BE2C (cell line): ENCODE measurements at places on chromosomes 1 and 21.

DNA sequence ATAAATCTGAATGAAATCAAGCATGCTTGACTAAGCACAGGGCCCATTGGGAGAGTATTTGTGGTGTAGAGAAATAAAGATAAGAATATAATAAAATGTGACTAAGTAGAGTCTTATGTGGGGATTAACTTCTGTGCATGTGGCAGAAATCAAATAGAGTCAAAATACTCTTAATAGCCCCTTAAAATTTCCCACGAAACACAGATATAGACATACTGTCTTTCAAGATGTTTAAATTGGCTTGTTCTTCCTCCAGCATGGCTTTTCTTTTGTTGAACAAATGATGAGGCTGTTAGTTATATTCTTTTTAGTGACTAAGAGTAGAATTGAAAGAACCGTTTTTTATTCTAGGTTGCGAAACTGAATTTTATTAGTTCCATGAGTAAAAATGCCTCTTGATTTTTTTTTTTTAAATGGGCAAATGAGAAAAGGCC, 112.3 kb downstream of the RPS6KC1 start:
- DNase-seq = no peak

DNA sequence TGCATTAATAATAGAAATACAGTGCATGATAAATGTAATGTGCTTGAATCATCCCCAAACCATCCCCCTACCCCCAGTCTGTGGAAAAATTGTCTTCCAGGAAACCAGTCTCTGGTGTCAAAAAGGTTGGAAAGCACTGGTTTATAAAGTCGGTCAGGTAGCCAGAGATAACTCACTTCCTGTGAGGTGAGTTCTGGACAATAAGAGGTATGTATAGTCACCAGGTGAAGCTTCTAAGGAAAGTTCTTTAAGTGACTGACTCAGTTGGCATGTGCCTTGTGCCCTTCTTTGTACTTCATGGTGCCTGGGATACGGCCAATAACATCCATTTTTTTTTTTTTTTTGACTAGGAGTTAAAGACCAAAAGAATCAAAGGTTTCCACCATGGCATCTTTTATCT, 103.7 kb downstream of the GPATCH2 start:
- DNase-seq = no peak

GRCh38 chr1:155175281-155175926, 1.8 kb downstream of the TRIM46 start:
- DNase-seq = peak; percentile 50

DNA sequence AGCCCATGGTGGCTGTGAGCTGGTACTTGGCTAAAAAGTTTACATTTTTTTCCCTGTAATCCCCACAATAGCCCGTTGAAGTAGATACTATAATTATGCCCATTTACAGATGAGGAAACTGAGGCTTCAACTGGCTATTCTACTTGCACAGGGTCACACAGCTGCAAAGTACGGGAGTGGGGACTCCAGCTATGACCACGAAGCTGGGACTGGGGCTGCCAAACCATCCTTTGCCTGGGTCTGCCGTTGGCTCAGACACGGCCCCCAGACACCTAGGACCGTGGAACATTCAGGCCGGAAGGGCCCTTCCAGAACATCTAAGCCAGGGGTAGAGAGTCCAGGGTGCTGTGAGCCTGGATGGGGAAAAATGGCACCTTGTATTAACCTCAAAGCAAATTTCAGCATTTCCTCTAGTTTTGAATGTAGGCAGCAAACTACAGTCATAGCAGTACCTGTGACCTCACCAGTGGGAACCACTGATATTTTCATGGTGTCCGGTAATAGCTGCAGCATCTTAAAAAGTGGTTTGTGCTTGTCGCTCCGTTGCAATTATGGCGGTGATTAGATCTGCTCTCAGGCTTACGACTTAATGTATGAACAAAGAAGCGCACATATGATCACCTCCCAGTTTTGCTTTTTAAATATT, 4.3 kb downstream of the TP73 start:
- DNase-seq = no peak

DNA sequence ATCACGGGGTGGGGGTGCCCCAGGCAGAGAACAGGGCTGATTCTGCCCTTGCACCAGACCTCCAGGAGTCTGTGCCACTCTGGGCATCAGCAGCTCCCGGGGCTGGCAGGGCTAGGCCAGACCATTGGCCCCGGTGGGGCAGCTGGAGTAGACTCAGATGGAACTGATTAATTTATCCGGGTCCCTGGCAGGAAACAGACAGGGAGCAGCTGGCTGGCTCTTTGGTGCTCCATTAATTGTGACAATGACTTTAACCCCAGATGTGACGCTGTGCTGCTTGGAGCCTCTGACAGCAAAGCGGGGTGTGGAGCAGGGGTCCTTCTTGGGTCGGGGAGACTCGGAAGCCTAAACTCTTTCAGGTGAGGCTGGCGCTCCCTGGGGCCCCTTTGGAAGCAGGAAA, 9.5 kb downstream of the EPHA8 start:
- DNase-seq = peak; percentile 72

GRCh38 chr1:36994868-36995267, 39.4 kb downstream of the GRIK3 start:
- DNase-seq = no peak

GRCh38 chr1:157105988-157106812, 6.6 kb upstream of the ETV3L start:
- no peak for DNase-seq

DNA sequence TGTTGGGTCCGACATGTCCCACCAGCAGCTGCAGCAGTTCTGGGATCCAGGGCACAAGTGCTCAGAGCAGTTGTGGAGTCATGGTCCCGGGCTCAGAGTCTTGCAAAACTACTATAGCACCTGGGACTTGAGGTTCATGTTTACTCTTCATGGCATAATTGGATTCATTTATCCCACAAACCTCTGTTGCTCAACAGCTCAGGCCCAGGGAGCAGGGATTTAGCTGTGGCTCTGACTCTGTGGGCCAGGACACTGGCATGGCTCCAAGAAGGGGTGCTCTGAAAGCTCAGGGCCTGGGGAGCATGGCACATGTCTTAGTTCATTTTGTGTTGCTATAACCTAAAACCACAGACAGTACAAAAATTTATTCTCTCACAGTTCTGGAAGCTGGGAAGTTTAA, 626.7 kb upstream of the ADGRL2 start:
- no peak for DNase-seq

GRCh38 chr1:75720820-75721219, 3.7 kb upstream of the ACADM start:
- no peak for DNase-seq

GRCh38 chr1:15195420-15196052, 42.0 kb downstream of the TMEM51 start:
- DNase-seq = no peak

DNA sequence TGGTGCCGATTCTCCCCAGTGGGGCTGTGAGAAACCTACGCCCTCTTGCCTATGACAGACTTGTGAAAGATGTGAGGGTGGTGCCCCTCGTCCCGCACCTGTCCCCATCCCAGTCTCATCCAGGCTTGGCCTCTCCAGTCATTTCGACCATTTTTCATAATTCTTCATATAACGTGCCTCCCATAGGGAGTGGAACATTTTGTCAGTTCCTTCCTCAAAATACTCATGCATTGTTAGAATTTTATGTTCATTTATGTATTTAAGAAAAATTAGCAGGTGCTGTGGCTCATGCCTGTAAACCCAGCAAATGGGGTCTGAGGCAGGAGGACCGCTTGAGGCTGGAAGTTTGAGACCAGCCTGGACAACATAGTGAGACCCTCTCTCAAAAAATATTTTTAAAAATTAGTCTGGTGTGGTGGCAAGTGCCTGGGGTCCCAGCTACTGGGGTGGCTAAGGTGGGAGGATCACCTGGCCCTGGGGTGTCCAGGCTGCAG, 19.7 kb upstream of the SMPDL3B start:
- DNase-seq = no peak

DNA sequence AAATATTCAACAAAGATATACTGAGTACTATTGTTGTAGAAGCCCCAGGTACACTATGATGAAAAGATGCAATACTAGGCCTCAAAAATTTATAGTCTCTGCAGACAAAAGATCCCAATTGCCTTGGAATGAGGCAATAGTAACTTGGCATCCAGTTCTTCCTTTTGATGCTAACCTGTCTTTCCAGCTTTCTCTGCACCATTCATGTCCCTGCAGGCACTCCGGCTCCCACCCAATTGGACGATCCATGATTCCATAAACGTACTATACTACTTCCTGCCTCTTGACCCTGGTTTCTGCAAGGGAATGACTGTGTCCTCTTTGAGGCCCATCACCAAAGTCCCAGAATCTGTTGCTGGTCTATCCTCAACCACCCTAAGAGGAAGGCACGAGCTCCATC, 8.0 kb upstream of the TAGLN2 start:
- DNase-seq = no peak

DNA sequence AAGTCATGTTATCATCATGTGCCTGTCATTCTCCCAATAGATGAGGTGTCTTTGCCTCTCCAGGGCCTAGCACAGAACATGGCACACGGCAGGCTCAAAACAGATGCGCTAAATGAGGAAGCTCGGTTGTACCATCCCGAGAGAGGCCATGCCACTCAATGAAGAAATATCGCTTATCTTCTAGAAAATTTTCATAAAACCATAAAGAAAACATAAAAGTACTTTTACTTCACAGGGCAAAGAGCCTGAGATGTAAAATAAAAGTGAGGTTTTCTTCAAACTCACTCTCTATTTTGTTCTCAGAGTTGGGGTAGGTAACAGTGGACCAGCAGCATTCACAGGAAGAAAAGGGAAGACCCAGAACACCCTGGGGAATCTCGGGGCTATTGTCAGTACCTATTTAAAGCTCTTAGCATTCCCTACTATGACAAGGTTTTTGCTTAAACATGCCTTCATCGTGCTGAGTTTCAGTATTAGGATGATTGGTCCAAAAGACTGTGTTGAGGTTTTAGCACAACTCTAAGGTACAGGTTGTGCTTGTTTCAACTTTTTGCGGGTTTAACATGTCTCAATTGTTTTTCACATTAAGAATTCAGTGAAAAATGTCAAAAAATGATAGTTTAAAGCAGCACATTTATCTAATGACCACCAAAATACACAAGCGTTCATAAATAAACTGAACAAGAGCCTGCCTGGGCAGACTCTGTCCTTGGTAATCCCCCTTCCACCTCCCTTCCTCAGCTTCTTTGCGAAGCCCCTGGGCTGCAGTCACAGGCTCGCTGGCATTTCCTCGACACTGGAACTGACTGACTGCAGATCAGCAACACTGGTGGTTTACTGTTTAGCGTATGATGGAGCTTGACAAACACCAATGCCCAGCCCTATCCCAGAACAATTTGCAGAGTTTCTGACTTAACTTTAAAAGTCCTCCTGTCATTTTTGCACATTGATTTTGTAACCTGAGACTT, 55.6 kb downstream of the COQ8A start:
- no peak for DNase-seq

GRCh38 chr1:119975006-119975405, 78.7 kb upstream of the ADAM30 start:
- DNase-seq = no peak
